Stimulated activated CD4-positive, alpha-beta T cell treated with anti-CD3 and anti-CD28 coated beads, Interleukin-4, amount 100 ng/mL, for 24 hours (primary cell): ENCODE measurements at places on chromosomes 16 and 17.

GRCh38 chr17:27320222-27320560 is 26.3 kb downstream of the WSB1 start:
- DNase-seq, result no peak

DNA sequence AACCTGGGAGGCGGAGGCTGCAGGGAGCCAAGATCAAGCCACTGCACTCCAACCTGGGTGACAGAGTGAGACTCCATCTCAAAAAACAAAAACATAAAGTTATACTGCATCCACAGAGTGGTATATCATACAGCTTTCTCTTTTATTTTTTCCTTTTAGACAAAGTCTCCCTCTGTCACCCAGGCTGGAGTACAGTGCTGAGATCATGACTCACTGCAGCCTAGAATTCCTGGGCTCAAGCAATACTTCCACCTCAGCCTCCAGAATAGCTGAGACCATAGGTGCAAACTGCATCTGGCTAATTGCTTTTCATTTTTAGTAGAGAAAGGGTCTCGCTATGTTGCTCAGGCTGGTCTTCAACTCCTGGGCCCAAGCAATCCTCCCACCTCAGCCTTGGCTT is 10.0 kb upstream of the COPRS start:
- DNase-seq, result no peak

DNA sequence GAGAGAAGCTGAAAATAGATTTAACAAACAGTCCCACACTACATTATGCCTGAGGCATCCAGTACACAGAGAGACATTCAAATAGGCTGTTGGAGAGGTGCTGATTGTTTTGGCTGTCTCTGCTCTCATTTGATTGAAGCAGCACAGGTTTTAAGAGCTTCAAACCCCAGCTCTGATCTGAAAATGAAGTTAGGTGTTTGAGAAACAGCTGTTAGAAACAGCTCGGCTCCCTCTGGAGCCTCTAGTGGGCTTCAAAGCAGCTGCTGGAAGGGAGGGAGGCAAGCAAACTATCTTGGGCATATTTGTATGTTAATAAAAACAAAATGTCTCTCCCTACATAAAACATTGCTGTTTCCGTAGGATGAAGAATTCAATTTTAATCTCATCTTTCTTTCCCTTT is 607.3 kb upstream of the GOT2 start:
- no peak for DNase-seq

DNA sequence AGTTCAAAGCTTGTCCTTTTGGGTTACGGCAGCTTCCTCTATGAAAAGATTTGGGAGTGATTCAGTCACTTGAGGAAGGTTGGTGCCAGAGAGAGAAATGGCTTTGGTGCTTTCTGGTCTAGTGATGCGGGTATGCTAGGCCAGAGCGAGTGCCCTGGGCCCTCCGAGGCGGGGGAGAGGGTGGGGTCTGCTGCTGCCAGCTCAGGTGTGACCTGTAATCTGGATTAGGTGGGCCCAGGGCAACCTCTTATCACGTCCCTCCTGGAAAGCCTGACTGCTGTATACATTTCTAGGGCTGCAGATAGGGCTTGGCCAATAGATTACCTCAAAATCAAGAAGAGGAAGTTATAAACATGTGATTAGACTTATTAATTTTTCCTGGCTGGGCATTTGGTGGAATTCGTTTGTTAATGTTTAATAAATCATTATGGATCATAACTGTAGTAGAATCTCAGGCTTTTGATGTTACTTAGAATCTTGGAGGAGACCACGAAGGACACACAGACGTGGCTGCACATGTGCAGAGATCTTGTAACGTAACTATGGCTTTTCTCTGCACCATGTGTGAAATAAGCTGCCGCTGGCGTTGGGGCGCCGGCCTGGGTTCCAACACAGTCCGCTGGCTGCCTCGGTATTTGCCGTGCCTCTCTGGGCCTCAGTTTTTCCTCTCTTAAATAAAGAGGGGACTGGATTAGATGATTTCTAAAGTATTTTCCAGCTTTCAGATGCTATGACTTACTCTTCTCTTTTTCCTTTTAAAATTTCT is 1.2 kb downstream of the IRF8 start:
- no peak for DNase-seq

GRCh38 chr17:42985225-42985624 is 4.9 kb downstream of the RUNDC1 start:
- DNase-seq, result no peak

- DNase-seq, result peak; percentile 46
Observed at GRCh38 chr17:76145231-76146052, 4.4 kb upstream of the FOXJ1 start.

- DNase-seq, result no peak
Observed at GRCh38 chr17:4054446-4054845, 88.4 kb downstream of the ZZEF1 start.

DNA sequence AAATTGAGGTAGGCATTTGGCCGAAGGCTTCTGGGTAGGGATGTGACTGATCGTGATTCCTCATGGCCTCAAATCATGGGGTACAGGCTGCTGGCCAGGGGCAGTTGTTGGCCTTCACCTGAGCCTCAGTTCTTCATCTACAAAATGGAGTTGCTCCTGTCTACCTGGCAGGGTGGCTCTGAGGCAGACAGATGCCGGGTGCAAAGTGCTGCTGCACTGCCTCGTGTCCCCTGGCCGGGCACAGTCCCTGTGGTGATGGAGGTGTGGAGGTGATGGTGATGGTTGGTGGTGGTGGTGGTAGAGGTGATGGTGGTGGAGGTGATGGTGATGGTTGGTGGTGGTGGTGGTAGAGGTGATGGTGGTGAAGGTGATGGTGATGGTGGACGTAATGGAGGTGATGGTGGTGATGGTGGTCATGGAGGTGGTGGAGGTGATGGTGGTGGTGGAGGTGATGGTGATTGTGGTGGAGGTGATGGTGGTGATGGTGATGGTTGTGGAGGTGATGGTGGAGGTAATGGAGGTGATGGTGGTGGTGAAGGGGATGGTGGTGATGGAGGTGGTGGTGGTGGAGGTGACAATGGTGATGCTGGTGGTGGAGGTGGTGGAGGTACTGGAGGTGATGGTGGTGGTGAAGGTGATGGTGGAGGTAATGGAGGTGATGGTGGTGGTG is 52.6 kb downstream of the RNF213 start:
- no peak for DNase-seq

- DNase-seq, result no peak
Observed at GRCh38 chr17:78726513-78726912, 55.6 kb downstream of the CYTH1 start.

DNA sequence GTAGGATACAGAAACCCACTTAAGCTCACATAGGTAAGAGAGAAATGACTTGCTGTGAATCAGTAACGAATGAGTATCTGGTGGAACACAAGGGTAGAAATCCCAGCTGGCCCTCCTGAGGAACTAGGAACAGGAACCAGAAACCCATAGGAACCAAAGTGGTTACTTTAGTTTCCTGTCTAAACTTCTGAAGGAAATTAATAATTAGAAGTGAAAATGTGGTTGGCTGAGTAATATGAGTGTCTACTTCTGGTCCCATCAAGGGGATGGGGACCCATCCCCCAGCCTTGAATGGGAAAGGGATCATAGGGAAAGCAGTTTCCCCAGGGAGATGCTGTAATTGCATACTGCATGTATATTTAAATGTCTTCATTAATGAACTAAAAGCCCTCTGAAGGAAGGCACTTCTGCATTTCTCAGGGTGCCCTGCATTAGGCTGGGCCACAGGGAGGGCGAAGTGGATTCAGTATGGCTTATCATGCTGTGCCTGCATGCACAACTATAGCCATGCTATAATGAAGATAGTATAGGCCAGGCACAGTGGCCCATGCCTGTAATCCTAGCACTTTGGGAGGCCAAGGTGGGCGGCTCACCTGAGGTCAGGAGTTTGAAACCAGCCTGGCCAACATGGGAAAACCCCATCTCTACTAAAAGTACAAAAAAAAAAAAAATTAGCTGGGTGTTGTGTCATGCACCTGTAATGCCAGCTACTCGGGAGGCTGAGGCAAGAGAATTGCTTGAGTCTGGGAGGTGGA is 45.6 kb downstream of the CYB5B start:
- peak; percentile 28 for DNase-seq

GRCh38 chr16:72400257-72401083 is 228.5 kb upstream of the PMFBP1 start:
- DNase-seq, result peak; percentile 29

- DNase-seq, result peak; percentile 85
Observed at GRCh38 chr16:89720813-89721545, at the start of the genes VPS9D1 and ZNF276. TSS of gene VPS9D1 (minus strand) at chr16:89720898. CDS start at chr16:89720861, 37 bp downstream. TSS of gene ZNF276 (plus strand) at chr16:89721537. CDS start at chr16:89721641, 104 bp downstream.

DNA sequence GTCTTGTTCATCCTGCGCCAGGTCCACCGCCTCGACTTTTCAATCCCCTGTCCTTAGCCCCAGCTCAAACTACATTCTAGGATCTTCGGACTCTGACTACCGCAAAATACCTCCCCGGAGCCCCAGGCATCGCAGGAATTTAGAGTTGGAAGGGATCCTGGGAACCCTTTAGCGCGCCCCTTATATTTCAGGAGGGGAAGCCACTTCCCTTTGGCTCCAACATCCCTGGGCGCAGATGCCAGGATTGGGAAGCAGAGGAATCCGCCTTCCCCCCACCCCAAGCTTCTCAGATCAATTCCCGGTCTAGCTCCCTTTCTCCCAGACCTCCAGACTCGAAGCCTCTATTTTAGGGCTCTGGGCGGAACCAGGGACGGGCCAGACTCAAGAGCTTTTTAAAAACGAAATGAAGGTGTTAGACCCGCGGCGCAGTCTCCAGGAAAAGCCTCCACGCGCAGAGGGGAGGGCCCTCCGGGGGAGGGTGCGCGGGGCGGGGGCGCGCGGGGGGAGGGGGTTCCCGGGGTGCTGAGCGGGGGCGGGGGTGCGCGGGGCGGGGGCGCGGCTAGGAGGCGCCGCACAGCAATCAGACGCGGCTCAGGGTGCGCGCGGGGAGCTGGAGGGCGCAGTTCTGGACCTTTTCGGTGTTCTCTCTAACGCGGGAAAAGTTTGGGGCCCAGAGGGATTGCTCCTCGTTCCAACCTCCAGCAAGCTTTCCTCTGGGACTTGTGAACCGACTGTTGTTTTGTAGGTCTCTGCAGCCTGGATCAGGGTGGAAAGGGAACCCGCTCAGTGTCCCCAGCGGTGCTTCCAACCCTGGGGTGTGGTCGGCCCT is 1.6 kb downstream of the AHSP start:
- DNase-seq, result no peak

GRCh38 chr16:87445486-87445885 is 47.3 kb downstream of the ZCCHC14 start:
- DNase-seq, result no peak

- no peak for DNase-seq
Observed at GRCh38 chr17:81808778-81809555, 5.0 kb downstream of the GCGR start.

GRCh38 chr17:55411463-55411855 is 10.2 kb downstream of the MMD start:
- DNase-seq, result no peak

GRCh38 chr16:88754912-88755744 is 29.9 kb downstream of the PIEZO1 start:
- DNase-seq, result no peak

DNA sequence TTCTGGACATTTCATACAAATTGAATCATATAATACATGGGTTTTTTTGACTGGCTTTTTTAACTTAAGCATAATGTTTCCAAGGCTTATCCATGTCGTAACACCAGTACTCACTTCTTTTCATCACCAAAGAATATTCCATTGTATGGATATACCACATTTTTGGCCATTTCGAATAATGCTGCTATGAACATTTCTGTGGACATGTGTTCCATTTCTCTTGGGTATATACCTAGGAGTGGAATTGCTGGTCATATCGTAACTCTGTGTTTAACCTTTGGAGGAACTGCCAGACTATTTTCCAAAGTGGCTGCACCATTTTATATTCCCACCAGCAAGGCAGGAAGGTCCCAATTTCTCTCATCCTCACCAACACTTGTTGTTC is 46.0 kb upstream of the WSB1 start:
- DNase-seq, result no peak

- DNase-seq, result no peak
Observed at GRCh38 chr17:69602972-69603371, 188.5 kb downstream of the MAP2K6 start.
